ENCODE measurements at places on chromosomes 4 and X.

DNA sequence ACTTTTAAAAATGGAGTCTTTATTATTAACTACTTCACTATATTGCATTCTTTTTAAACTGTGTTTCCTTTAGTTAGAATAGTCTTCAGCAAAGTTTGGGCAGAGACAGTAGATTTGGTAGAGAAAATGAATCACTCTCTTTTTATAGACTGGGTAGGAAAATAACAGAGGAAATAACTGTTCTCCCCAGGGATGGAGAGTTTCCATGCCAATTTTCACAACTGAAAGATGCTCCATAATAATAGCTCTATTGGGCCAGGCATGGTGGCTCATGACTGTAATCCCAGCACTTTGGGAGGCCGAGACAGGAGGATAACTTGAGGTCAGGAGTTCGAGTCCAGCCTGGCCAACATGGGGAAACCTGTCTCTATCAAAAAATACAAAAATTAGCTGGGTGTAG is 13.1 kb downstream of the HSD17B13 start:
- DNase-seq = no peak

DNA sequence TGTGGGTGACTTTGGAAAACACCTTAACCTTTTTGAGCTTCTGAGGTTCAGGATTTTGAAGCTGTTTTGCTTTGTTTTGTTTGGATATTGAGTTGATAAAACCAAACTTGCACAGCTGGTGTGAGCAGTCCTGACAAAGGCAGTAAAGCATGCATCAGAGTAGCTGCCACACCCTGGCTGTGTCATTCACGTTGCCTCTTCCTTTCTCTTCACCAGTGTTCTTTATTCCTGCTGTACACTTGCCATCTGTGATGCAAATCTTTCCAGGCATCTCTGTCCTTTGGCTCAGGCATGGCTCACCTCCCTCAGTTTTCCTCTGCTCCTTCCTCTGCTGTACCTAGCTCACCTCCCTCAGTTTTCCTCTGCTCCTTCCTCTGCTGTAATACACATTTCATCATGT is 1850.2 kb upstream of the AGA start:
- no peak for DNase-seq

GRCh38 chr4:120773641-120774040 is 148.9 kb downstream of the PRDM5 start:
- DNase-seq = no peak

GRCh38 chr4:119244832-119245231 is 32.3 kb downstream of the USP53 start:
- DNase-seq = no peak

GRCh38 chr4:86872135-86872534 is 20.1 kb downstream of the C4orf36 start:
- DNase-seq = no peak

DNA sequence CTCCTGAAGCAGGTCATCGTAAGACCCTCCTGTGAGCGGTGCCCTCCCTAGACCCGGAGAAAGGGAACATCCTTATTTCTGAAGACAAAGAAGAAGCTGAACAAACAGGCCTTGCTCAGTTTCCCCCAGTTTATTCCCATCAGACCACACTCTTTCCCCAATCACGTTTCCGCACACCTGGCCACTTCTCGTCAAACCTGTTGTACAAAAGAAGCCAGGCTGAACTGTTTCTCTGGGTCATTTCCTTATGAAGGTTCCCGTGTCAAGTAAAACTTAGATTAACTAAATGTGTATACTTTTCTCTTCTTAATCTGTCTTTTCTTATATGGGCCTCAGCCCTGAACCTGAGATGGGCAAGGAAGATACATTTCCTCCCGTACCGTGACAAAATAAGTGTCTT is 111.6 kb upstream of the ENPP6 start:
- no peak for DNase-seq

- no peak for DNase-seq
These were observed 15.3 kb downstream of the NPY1R start for GRCh38 chr4:163317110-163317509.

GRCh38 chrX:129872524-129872923 is 28.8 kb upstream of the ZDHHC9 start:
- no peak for DNase-seq

DNA sequence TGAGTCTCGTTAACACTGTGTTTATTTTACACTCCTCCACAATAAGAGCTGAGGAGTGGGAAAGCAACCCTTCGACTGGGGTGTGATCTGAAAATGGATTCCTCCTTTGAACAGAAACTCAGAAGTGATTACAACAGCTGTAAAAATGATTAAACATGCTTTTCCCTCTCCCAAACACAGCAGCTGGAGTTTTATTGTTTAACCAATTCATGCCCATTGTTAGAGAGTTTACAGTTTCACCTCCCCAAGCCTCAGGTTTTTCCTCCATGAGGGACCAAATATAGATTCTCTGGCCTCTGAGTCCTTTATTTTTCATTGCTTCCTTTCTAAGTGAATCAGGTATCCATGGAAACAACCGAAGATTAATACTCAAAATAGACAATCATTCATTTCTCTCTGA is 263.0 kb upstream of the TAPT1 start:
- DNase-seq = no peak

- DNase-seq = no peak
These were observed 139.6 kb downstream of the UNC5C start for GRCh38 chr4:95409127-95409526.

Data from stimulated activated naive CD8-positive, alpha-beta T cell treated with anti-CD3 and anti-CD28 coated beads, Interleukin-15, Interleukin-2, amounts not matched to agents 100 U/mL and 50 U/mL, for 24 hours (primary cell).